Mesangial cell (primary cell): ENCODE measurements at places on chromosomes 13 and 19. TPM values are rescaled to one million over a fixed set of nuclear protein-coding genes. Genes with fewer than 3 reads are reported as not detected.

Gene STARD13
- 14.3 and 17.1 TPM in 2 replicates for total RNA-seq

Gene KIR2DL1
- not detected in 2 replicates for total RNA-seq

Gene PLPPR3
- 1.5 and 4.7 TPM in 2 replicates for total RNA-seq

Gene FGF9
- 0.51 TPM in 1 of 2 replicates, not detected in the other for total RNA-seq

Gene NBEA
- total RNA-seq = 1.8 and 5.1 TPM in 2 replicates

Gene CEACAM3
- total RNA-seq = not detected in 2 replicates

Gene ZNF284
- 0.76 and 0.81 TPM in 2 replicates for total RNA-seq

Gene TUBA3C
- total RNA-seq = not detected in 2 replicates
